ENCODE measurements at places on chromosomes 11 and 22. TPM values are rescaled to one million over a fixed set of nuclear protein-coding genes. Genes with fewer than 3 reads are reported as not detected.
A peak's percentile ranks its signal among the peaks of the same experiment; 100 is the strongest.

Gene SGSM1
- 0.70 TPM for total RNA-seq

Gene MUC2
- total RNA-seq = not detected

Gene SIPA1
- total RNA-seq = 142 TPM

Gene CASP5
- total RNA-seq = not detected

Gene TNKS1BP1
- 16.2 TPM for total RNA-seq

Gene NLRP14
- not detected for total RNA-seq

GRCh38 chr11:130740819-130741218 lies 175.5 kb downstream of the SNX19 start:
- H3K27ac ChIP-seq = no peak overlapping the region
- H3K4me1 ChIP-seq = no peaks in the 10 kb centered on the region
- no peak for DNase-seq
- no peaks in the 10 kb centered on the region for H3K36me3 ChIP-seq

DNA sequence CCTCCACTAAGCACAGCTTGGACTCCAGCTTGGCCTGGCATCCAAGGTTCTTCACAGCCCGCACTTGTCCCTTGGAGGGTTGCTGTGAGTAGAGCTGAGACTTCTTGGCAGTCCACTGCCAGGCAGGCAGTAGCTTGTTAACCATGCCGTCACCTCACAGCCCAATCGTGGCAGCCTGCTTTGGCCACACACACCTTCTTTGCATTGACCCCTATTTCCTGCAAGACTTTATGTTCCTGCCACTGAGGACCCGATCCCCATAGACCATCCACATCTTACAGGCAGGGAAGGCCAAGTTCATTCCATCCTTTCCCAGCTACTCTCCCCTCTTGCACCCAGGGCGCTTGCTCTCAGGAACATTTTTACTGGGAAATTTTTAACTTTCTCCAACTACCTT lies 2.5 kb upstream of the PYGM start:
- H3K36me3 ChIP-seq = peaks cover 17% of the 10 kb centered on the region
- H3K27ac ChIP-seq = peak overlapping the region; percentile 95
- peaks cover 62% of the 10 kb centered on the region for H3K4me1 ChIP-seq
- peak overlapping the region; percentile 95 for H3K4me3 ChIP-seq
- no peaks in the 10 kb centered on the region for H3K27me3 ChIP-seq

- H3K27me3 ChIP-seq = peaks cover 11% of the 10 kb centered on the region
- peaks cover 2% of the 10 kb centered on the region for H3K4me1 ChIP-seq
- no peak overlapping the region for H3K4me3 ChIP-seq
Measured at GRCh38 chr22:39699631-39700360, 129.2 kb downstream of the CACNA1I start.

DNA sequence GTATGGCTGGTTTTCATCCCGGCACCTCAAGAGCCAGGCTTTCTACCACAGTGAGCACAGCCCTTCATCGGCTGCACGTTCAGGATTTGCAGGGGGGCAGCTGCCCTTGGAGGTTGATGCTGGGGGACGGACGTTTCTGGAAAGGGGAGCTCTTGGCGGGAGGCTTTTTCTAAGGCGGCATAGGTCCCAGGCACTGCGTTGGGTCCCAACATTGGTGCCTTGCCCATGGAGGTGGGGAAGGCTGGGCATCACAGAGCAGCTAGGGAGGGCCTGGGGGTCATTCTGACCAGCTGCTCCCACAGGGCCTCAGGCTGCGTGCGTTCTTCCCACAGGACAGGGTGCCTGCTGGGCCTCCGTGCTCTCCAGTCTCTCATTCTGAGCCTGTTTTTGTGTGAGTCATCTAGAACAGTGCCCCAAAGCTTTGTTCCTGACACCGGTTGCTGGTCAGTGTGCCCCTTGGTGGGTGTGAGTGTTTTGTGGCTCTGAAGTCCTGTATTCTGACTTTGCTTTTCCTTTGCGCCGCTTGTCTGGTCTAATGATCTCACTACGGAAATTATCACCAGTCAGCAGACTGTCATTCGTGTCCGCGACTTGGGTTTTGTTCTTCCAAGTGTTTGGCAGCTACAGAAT lies 275.9 kb downstream of the TBC1D22A start:
- H3K27ac ChIP-seq = no peak overlapping the region
- H3K4me3 ChIP-seq = no peak overlapping the region
- DNase-seq = peak; percentile 3
- H3K27me3 ChIP-seq = no peaks in the 10 kb centered on the region

DNA sequence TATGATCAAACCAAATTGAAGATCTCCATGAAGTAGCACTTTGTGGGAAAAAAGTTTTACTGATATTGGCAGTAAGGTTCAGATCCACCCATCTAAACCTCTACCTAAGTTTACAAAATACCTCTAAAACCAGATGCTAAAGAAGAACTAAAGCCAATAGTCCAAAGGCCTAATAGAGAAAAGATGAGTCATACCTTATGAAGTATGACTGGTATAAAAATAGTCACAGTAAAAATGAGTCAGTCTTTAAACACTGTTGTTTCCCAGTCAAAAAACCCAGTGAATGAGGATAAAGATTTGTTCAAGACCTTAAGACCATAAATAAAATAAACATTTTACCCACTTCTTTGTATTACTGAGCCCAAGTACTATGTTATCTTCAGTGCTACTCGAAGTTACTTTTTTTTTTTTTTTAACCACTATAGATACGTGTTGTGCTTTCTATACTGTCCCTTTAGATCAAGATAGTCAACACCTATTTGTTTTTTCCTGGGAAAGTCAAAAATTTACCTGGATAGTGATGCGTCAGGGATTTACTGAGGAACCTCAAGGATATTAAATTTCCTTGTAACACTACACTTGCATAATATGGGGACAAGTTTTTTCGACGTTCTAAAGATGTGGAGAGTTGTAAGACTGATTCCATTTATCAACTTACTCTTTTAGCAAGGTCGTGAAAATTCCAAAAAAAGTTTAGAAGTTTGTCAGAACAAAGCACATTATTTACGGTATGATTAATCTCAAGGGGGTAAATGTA lies 87.3 kb downstream of the CCDC73 start:
- no peaks in the 10 kb centered on the region for H3K4me1 ChIP-seq
- no peak overlapping the region for H3K4me3 ChIP-seq
- H3K27ac ChIP-seq = no peak overlapping the region
- no peaks in the 10 kb centered on the region for H3K36me3 ChIP-seq
- no peak for DNase-seq

DNA sequence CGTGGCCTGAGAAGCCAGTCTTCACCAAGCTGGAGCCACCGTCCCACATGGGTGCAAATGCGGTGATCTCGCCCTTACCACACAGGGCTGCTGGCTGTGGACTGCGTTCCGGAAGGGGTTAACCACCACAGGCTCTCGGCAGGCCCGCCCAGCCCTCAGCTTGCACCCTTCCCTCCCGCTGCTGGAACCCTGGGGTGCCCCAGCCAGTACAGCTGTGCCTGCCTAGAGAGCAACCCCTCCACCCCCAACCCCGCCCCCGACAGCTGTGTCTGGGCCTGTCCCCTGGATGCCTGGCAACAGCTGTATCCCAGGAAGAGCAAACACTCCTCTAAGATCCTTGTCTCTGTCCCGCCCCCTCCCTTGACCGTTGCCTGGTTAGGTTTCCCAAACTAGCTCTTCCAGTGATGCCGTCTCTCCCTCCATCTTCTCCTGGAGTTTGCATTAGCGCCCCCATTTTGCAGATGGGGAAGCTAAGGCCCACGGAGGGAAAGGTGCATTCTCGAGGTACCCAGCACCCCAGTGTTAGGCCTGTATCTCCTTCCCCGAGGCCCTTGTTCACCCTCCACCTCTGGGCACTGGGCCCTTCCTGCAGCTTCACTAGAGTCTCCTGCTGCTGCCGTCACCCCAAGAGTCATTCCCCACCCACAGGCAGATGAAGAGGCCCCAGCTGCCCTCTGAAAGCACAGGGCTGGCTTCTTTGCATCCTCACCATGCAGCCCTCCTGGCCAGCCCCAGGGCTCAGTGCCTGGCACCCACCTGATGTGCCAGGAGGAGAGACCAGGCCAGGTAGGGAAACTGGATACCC lies 12.6 kb upstream of the COX8A start:
- H3K4me1 ChIP-seq = peaks cover 10% of the 10 kb centered on the region
- H3K36me3 ChIP-seq = no peaks in the 10 kb centered on the region
- H3K4me3 ChIP-seq = peak overlapping the region; percentile 80
- H3K27me3 ChIP-seq = no peaks in the 10 kb centered on the region

DNA sequence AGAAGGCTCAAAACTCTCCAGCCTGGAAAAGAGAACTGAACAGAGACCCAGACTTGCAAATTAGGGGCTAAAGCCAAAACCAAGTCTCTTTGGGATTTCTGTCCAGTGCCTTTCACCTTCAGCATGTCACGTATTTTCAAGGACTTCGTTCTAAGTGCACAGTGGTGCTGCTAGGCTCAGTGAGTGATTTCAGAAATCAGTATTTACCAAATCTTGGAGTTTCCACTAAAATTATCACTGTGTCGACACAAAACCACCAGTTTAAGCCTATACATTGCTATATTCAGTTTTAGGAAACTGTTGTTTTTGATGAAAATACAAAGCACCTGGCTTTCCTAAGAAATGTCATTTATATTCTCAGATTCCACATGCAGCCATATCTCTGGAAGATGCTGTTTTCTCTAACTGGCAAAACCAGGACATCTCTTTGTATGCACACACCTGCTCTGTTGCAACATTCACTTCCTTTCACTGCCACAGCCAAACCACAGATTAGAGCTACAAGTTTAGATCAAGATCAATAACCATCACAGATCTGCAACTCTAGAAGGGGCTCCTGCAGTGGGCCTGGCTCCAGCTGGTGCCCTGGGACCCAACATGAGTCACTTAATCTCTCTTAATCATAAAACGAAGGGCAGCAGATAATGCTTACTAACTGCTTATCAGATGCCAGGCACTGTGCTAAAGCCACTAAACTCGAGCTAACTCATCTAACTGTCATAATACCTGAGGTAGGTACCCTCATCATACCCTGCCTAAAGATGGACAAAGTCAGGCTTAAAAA lies 22.3 kb downstream of the SMCO4 start:
- peak overlapping the region; percentile 95 for H3K27ac ChIP-seq
- no peaks in the 10 kb centered on the region for H3K27me3 ChIP-seq
- H3K36me3 ChIP-seq = peaks cover 2% of the 10 kb centered on the region
- H3K4me3 ChIP-seq = peak overlapping the region; percentile 74

DNA sequence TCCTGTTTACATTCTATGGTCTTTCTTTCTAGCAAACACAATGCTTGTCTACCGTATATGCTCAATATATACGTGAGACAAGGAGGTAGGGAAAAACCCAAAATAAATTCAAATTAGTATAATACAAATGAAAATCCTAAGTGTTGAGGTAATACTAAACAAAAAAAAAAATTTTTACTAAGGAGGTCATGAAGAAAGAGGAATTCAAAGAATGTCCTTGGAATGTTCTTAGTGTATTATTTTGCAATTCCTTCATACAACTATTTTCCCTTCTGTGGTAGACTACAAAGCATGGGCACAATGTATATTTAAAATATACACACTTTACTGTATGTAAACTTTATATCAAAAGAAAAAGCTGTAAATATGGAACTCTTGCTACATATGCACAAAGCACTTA lies 36.4 kb downstream of the PIK3C2A start:
- peaks cover 10% of the 10 kb centered on the region for H3K4me1 ChIP-seq
- H3K4me3 ChIP-seq = no peak overlapping the region
- no peak overlapping the region for H3K27ac ChIP-seq

DNA sequence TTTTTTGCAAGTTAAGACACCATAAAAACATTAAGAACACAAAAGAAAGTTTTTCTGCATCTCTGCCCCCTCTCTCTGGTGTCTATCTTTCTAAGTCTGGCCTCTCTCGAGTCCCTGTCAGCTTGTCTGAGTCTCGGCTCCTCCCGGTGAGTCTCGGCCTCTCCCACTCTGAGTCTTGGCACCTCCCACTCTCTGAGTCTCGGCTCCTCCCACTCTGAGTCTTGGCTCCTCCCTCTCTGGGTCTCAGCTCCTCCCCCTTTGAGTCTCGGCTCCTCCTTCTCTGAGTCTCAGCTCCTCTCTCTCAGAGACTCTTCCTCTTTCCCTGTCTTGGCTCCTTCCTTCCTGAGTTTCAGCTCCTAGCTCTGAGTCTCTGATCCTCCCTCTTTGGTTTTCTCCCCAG lies 72.5 kb upstream of the AMPD3 start:
- no peak for DNase-seq
- peaks cover 2% of the 10 kb centered on the region for H3K4me1 ChIP-seq
- H3K27me3 ChIP-seq = peaks cover 33% of the 10 kb centered on the region
